Kidney epithelial cell (primary cell): ENCODE measurements at places on chromosomes 7 and 10. TPM values are rescaled to one million over a fixed set of nuclear protein-coding genes. Genes with fewer than 3 reads are reported as not detected.

DNA sequence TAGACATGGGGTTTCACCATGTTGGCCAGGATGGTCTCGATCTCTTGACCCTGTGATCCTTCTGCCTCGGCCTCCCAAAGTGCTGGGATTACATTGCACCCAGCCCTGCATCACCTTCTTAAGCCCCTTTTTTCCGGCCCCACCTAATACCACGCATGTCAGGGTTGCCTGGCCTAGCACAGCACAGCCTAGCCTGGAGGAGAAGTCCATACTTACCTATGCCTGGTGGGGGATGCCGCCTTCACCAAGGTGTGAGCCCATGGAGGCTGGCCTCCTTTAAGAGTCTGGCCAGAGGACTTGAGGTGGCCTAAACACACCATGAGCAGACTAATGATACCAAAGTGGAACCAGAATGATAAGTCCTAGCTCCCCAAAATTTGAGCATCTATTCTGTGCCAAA is 22.0 kb upstream of the CUX1 start:
- no peak for DNase-seq

Gene MYPN
- 0.04 TPM in 1 of 2 replicates, not detected in the other for total RNA-seq

GRCh38 chr10:117960345-117960935 is 86.3 kb downstream of the RAB11FIP2 start:
- DNase-seq: no peak

Gene CALHM1
- not detected in 2 replicates for total RNA-seq

- DNase-seq: peak; percentile 88
Measured at GRCh38 chr10:110918269-110918642, 724 bp downstream of the BBIP1 start.

- no peak for DNase-seq
Measured at GRCh38 chr10:133255323-133255722, 17.7 kb downstream of the VENTX start.
